Fibroblast of skin of left quadriceps (primary cell): ENCODE measurements at places on chromosomes 5 and 9.

DNA sequence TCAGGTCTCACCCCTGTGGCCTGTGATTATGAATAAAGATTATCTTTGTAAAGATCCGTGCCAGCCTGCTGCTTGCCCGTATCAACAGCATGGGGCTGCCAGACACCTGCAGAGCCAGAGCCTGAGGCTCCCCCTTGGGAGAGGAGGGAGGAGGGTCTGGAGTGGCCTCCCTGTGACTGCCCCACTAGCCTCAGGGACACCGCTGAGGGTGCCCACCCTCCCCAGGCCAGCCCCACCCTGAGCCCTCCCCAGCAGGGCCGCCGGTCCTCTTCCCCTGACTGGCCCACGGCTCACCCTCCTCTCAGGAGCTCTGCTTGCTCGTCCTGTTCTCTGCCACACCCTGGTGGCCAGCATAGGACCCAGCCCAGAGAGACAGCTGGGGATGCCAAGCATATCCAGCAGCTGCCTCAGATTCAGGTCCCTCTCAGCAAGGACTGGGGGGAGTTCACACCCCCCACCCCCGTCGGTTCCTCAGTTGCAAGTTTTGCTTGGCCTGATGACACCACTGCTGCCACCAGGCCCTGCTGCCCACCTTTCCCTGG lies 1.9 kb downstream of the SSNA1 start:
- DNase-seq = no peak

DNA sequence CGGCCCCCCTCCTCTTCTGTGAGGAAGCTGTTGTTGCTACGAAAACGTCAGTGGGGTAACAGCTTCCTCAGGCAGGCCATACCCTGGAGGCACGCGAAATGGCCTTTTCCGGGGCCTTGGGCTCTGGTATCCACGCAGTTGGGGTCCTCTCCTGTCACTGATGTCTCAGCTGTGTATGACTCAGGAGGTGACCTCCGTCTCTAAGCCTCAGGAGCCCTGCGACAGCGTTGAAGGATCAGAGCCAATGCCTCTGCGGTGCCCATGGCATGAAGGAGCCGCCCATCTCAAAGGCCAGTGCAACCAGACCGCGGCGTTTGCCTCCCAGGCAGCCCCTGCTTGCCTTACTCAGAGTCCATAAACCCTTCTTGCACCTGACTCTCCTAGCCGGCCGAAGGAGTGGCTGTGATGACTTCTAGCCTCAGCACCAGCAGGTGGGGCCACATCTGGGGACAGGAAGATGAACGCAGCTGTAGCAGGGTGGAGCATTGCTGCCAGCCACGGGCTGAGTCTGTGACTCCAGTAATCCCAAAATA lies 1.0 kb upstream of the MXD3 start:
- DNase-seq = no peak

DNA sequence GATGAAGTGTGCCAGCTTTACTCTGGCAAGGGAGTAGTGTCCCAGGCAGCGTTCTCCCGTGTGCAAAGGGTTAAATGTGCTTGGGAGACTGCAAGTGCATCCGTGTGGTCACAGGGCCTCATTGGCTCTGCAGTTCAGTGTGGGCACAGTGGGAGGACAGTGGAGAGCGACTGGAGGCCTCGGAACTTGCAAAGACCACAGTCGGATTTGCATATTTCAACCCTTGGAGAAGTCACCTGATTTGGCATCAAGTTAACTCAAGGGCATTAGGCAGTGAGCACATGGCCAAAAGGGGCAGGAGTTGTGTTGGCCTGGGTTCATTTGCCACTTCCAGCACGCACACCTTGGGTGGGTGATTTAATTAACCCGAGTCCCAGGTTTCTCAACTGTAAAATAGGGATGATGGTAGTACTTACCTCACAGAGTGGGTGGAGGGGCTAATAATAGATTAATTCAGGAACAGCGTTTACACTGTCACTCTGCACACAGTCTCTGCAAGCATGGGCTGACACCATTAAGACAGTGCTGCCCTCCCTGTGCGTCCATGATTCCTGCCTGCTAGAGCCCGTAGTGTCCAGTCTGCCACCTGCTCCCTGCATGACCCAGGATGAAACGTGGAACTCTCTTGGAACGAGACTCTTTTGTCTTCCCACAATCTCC lies 22.7 kb downstream of the JADE2 start:
- no peak for DNase-seq

- peak; percentile 82 for DNase-seq
Observed at GRCh38 chr5:118224546-118224945, 763.8 kb downstream of the DTWD2 start.

DNA sequence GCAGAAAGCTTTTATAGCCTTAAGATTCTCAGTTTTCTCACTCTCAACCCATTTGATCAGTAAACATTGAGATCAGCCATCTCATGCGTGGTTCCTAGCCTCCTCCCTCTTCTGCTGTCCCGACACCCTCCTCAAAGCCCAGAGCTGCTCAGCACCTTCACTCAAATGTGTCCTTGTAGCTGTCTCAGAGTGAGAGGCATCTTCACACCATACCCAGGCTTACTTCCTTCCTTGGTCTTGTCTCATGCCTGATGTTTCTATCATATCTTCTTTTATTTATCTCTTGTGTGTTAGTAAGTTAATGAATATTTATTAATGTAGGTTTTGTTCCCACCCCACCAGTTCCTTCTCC lies 72.4 kb upstream of the SNX2 start:
- no peak for DNase-seq

GRCh38 chr9:70488098-70488792 lies 73.8 kb upstream of the KLF9 start:
- no peak for DNase-seq

GRCh38 chr5:53607886-53608285 lies 47.4 kb downstream of the NDUFS4 start:
- peak; percentile 44 for DNase-seq
